CD4-positive, alpha-beta T cell treated with Interleukin-2 at 100 ng/mL for 4 hours (primary cell): ENCODE measurements at places on chromosomes 12 and 14.

GRCh38 chr14:92619671-92620456 is 106.3 kb downstream of the RIN3 start:
- DNase-seq, result no peak

DNA sequence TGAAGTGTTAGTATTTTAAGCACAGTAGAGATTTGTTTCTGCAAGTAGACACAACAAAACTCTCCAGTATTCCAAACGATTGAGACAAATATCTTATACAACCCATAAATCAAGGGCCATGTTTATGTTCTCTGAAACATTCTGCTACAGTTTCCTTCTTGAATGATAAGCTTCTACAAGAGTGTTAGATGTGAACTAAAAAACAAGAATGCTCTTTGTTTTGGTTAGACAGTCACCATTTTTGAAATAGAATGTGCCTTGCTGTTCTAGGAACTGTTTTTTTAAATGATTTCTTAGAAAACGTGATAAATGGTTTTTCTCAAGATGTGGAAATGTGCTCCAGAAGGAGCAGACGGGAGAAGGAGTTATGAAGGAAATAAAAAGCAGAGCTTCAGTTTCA is 1656.3 kb upstream of the FLRT2 start:
- DNase-seq, result no peak

DNA sequence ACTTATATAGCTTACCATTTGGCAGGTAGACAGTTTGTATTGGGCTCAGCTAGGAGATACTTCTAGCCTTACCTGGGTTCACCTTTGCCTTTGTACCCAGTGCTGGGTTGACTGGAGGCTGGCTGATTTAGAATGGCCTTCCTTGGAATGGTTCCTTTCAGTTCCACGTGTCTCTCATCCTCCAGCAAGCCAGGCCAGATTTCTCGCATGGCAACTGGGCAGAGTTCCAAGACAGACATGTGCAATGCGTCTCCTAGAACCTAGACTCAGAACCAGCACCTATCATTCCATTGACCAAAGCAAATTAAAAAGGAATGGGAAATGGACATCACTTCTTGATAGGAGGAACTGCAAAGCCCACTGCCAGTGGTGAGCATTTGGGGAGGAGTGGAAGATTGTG is 79.1 kb upstream of the BDKRB2 start:
- DNase-seq, result no peak

DNA sequence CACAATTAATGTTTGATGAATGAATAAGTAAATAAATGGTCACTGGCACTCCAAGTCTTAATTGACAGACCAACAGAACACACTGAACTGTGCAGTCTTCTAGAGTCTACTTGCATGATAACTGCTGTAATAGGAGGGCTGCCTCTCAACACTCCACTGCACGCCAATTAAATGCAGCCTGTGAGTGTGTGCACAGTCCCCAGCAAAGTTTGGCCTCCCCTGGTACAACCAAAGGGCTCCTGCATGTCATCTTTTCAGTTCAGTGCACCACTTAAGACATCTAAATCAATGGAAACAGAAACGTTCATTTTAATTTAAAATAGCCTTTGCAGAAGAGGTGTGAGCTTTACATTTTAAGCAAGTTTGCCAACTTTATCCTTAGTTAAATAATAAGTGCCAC is 121.7 kb upstream of the USP15 start:
- no peak for DNase-seq

DNA sequence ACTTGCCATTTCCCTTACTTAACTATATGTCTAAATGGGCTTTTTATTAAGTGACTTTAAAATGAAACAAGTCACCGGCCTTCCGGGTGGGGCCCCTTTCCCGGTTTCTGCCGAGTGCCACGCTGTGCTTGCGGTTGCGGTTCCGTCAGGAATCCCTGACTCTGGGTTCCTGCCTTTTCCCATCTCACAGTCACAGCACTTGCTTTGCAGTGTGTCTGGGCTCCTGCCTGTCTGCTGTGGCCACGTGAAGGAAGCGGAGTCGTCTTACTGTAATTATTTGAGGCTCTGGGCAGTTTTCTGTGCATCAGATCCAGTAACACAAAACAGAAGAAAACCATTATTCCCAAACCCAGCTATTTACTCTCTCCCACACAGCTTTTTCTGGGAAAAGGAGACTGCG is 44.0 kb upstream of the FRMD6 start:
- no peak for DNase-seq

- no peak for DNase-seq
These were observed 461.4 kb upstream of the SYT1 start for GRCh38 chr12:78403136-78403535.

DNA sequence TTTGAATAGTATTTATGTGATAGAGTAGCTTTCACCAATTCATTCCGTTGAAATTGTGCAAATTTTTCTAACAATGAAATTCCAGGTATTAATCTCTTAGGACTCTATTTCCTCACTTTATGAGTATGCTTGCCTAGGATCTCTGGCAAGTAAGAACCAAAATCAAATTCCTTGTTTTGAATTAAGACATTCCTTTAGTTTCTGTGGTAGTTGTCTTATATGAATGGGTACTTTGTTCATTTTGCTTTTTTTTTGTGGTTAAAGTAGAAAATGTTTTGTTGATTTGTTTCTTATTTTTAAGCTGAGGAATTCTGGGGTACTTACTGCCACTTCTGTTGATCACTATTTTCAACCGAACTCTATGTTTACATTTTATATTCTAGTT is 59.8 kb downstream of the KITLG start:
- DNase-seq, result no peak

GRCh38 chr12:50515587-50515986 is 10.8 kb downstream of the DIP2B start:
- no peak for DNase-seq

GRCh38 chr12:58171914-58172313 is 230.5 kb downstream of the ATP23 start:
- DNase-seq, result no peak

GRCh38 chr14:88004506-88005036 is 364 bp upstream of the GPR65 start:
- no peak for DNase-seq

GRCh38 chr12:11863988-11864387 is 206.8 kb upstream of the BCL2L14 start:
- no peak for DNase-seq

GRCh38 chr14:23145794-23146350 is 26.8 kb upstream of the CEBPE start:
- DNase-seq, result no peak

DNA sequence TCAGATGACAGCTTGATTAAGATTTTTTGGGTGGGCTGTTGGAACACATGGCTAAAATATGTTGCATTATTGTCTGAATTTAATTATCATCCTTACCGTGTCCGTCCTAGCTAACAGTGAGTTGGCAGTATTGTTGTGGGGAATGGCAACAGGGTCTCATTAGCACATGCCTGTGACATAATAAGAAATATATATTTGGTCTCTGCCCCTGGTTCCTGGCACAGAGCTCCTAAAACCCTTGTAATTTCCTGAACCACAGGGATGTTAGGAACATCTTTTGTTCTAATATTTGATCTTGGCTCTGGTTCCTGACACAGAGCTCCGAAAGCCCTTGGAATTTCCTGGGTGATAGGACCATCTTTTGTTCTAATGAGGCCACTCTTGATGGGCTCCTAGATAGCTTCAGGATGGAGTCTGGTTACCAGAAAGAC is 76.0 kb downstream of the SYNE2 start:
- no peak for DNase-seq
